ENCODE measurements at places on chromosomes 5 and 9.

DNA sequence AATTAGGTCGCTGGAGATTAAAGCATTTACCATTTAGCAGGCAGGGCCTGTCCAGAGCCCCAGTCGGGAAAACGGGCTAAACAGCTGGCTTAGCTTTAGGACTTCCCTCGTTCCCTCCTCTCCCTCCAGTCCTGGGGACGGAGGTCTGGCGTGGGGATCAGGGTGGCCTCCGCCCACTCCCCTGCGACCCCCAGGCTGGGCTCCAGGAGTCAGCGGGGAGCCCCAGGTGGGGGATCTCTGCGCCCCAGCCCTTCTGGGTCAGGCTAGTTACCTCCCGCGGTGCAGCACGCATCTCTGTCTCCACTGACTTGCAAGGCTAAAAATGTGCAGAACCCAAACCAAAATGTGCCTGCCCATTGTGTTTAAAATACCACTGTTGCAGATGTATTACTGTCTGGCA, 16.2 kb upstream of the CAMSAP1 start:
- DNase-seq: no peak

- no peak for DNase-seq
These were observed 124.5 kb downstream of the AGTPBP1 start for GRCh38 chr9:85617141-85617670.

GRCh38 chr5:156119692-156120091, 207.3 kb upstream of the SGCD start:
- no peak for DNase-seq

DNA sequence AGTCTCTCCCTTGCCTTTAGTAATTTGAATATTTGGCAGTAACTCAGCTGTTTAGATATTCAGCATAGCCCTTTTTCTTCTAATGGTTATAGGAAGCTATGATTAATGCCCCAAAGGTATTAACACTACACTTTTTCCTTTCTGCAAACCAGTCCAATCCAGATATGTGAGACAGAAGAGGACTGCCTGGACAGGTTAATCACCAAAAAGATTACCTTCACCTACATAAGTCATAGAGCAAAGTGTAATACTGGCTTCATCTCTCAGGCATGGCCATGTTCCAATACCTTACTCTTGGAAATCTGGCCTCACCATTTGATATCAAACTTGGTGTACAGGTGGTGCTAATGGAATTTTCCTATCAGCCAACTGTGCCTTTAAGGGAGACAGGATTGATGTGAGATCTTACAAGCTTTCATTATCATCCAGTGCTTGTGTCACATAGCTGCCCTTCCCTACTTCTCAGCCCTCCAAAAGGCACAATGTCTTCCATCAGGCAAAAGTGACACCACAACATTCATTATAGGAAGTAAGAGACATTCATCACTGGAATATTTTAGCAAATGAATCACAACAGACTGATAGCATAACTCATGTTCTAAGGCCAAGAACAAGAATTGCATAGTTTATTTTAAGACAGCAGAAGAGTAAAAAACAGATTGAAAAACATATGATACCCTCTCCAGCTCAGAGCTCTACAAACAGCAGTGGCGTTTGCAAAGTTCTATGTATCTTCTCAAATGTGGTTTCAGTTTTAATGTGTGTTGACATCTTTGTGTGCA, 91.2 kb upstream of the PAM start:
- DNase-seq: no peak

DNA sequence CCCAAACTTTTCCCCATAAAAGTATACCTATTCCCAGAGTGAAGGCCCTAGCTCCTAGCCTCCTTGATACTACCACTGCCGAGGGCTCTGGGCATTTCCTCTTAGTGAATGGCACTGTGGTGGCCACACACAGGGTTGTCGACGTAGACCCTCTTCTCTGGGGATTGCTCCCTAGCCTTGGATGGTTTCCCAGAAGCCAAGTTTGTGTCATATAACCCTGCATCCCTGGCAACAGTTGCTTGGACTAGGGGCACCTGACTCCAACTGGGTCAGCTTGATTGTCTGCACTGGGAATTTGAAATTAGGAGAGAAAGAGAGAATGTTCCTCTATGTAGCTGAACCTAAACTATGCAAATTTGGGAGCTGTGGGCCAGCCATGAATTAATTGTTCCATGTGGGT, 32.3 kb upstream of the KIF2A start:
- DNase-seq: no peak

- no peak for DNase-seq
These were observed 581.2 kb downstream of the CDH18 start for GRCh38 chr5:19406576-19407365.

GRCh38 chr9:98231770-98232478, 23.5 kb downstream of the TBC1D2 start:
- DNase-seq: no peak

GRCh38 chr9:75803130-75803529, 87.3 kb upstream of the PCSK5 start:
- no peak for DNase-seq

GRCh38 chr5:149422366-149423048, 43.4 kb upstream of the IL17B start:
- peak; percentile 51 for DNase-seq

- DNase-seq: no peak
These were observed 98.1 kb downstream of the PAX5 start for GRCh38 chr9:36935768-36936497.

DNA sequence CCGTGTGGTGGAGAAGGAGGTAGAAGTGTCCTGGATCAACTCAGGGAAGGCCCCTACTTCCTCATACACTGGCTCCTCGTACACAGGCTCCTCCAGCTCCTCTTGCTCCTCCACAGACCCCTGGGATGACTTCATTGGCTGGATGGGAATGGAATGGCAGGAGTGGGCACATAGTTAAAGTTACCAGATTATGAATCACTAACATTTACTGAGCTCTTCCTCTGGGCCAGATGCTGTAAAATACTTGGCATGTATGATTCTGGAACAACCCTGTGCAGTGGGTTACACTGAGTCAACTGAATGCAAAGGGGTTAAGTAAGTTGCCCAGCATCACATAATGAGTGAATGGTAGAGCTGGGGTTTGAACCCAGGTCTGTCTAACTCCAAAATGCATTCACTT, 3.1 kb upstream of the FCHSD1 start:
- DNase-seq: no peak

DNA sequence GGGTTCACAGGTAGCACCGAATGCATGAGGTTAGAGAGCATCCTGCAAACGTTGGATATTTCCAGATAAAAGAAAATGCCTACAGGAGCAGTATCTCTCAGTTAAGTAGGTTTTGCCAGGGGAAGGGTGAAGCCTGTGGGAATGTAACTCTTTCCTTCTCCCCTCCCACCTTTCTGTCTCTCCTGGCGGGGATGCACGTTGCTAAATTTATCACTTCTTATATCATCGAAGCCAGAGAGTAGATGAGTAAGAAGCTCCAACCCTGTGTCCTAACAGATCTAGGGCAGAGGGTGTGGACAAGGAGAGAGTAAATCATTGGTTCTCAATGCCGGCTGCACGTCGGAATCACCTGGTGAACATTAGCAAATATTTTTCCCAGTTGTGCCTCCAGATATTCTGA, 457.5 kb downstream of the ENC1 start:
- DNase-seq: no peak

GRCh38 chr5:68396722-68397121, 181.2 kb downstream of the PIK3R1 start:
- DNase-seq: no peak

- DNase-seq: peak; percentile 40
These were observed 7.9 kb downstream of the AK1 start for GRCh38 chr9:127869310-127870152.

- no peak for DNase-seq
These were observed 49.1 kb downstream of the PTCD2 start for GRCh38 chr5:72369301-72369700.

DNA sequence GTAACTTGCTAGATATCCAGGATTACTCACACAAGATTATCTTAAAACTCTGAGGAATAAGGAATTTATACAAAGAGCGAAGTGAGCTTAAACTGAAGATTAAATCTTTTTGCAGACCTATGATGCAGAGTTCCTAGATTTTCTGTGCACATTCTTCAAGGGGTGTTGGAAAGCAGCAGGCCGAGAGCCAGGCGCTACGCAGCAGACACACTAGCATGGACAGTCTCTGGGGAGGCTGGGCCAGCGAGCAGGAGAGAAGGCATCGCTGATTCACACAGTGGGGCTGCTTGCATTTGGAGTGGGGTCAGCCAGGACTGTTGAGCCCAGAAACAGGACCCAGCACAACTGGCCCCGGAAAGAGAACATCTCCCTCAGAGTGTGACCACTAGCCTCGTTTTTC, 136.3 kb downstream of the ADAMTS16 start:
- no peak for DNase-seq

- DNase-seq: no peak
These were observed 386.1 kb upstream of the KIF2A start for GRCh38 chr5:61919920-61920319.

DNA sequence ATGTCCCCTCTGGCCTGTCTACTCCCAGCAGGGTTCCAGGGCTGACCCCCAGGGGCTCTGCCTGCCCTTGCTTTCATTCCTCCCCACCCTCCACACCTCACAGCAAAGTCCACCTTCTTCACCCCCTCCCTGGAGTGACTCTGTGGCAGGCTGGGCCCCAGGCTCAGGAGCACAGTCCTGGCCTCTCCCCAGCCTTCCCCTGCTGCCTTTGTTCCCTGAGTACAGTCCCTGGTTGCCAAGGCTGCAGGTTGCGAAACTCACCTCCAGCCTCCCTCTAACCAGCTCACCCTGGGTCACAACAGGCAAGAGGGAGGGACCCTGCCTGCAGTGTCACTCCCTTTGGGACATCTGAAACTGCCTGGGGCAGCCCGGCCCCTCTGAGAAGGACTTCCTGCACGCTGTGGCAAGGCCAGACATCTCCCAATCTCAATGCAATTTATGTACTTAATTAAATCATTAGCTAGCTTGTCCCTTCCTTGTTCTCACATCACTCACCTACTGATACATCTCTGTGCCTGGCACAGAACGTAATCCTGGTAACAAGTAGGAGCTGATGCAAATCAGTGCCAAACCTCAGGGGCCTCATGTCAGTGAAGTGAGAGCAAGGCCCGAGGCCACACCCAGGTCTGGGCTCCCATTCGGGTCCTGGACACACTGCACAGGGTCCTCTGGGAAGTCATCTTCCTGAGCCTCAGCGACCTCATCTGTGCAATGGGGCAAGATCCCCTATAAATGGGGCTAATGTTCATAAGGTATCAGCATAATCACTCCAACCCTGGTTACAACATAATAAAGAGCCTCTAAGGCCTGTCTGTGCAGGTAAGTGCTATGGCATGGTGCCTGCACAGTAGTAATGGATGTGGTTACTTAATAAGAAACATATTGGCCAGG, 27.3 kb upstream of the TRIM14 start:
- DNase-seq: peak; percentile 6

DNA sequence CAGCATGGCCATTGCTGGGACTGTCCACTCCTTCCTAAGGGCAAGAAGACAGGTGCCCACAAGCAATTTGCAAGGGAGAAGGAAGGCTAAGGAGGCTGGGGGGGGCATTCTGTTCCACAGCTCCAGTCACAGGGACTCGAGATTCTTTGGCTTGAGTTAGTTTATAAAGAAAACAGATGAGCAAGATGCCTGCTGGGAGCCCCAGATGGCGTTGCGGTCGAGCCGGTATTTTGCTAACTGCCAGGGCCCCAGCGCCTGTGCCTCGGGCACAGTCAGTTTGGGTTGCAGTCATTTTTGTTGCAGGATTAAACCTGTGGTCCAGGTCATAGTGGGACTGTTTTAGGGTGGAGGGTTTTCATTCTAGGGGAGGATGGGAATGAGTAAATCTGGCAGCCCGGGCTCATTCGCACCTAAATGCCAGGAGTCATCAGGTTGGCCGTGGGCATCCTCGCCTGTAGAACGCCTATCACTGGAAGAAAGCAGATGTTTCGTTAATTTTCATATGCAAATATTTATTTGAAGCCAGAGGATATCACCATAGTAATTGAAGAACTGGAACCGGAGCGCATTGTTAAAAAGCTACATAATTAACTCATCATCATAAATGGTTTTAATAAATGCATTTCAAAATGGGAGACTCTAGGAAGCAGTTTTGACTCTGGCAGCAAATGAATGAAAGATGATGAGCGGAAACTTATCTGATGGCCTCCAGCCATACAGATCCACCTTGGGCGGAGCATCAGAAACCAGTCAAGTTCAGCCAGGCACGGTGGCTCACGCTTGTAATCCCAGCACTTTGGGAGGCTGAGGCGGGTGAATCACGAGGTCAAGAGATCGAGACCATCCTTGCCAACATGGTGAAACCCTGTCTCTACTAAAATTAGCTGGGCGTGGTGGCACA, 87.1 kb upstream of the FCN2 start:
- no peak for DNase-seq

DNA sequence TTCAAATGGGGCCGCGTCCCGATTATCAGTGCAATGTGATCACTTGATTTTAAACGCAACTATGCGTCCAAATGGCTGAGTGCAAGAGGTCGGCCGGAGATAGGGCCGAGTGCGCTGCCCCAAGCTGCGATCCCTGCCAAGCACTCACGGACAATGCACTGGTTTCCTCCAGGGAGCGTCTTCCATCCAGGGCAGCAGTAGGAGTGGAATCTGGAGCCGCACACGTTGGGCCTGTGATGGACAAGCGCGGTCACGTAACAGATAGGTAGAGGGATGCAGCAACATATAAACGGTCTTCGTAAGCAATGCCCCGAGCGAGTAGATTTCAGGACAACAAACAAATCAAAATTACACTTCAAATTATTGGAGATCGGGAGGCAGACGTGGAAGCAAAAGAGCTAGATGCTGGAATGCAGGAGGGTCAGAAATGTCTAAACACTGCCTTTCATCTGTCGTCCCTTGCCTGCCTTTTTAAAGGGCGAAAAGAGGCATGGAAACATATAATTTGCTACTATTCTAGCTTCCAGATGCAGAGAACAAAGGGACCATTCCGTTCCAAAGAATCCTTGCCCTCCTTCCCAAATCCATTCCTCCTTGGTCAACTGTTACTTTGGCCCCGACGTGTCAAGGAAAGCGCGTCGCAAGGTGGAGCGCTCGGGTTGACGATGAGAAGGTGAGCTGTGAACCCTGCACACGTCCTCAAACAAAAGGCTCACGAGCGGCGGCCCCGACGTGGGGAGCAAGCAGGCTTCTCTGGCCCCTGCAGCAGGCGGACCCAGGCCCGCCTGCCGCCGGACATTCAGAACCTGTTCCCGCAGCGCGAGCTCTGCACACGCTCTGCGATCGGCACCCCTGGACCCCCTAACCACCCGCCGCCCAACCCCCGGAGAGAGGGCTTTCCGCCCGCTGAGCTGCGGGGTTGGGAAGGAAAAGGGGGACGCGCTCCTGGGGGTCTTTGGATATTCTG, 1.5 kb downstream of the FBN2 start:
- DNase-seq: no peak
